Prostate gland (tissue), 2 donors: ENCODE measurements at places on chromosomes 1 and 21. TPM values are rescaled to one million over a fixed set of nuclear protein-coding genes. Genes with fewer than 3 reads are reported as not detected.

DNA sequence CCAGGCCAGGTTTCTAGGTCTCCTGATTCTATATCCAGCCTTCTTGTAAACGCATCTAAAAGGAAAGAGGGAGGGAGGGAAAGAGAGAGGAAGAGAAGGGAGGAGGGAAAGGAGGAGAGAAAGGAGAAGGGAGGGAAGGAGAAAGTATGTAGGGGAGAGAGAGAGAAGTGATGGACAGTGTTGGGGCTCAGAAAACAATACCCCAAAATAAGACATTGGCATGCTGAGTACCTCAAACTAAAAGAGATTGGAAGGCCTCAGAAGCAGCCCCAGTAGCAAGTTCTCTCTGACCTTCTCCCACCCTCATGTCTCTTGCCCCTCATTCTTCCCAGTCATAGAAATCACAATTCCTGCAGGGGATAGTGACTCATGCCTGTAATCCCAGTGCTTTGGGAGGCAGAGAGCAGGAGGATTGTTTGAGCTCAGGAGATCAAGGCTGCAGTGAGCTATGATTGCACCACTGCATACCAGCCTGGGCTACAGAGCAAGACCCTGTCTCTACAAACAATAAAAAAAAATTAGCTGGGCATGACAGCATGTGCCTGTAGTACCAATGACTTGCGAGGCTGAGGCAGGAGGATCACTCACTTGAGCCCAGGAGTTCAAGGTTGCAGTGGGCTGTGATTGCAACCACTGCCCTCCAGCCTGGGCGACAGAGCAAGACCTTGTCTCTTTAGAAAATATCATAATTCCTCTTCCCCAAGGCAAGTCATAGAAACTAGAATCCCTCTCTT, 51.2 kb downstream of the DNTTIP2 start:
- no peak for DNase-seq

DNA sequence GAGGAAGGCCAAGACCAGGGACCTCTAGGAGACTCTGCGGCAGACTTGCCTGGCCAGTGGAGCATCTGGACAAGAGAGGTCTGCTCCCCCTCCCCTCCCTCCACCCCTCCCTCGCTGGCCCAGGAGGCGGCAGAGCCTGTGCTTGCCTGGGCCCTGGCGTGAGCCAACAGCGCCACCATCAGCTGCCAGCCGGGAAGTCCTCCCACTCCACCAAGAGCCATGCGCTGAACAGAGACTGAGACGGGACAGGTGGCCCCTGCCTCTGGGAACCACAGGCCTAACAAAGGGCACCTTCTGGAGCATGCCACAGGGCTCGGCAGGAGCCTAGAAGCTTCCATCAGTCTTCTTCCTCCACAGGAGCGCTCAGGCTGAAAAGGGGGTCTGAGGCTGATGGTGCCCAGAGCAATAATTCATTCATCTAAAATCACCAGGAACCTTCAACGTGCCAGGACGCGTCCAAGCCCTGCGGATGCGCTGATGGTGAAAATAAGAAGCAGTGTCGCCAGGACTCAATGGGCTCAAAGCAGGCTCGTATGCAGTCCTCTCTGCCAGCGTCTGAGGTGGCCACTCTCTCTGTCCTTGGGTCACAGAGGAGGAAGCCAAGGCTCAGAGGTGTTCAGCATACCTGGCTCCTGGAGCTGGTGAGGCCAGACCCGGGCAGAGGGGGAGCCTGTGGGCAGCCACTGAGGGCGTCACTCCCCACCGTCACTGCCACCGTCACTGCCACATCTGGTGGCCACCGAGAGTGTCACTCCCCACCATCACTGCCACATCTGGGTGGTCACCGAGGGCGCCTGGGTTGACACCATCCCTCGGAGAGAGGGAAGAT, 161.2 kb downstream of the NPHP4 start:
- DNase-seq: no peak

DNA sequence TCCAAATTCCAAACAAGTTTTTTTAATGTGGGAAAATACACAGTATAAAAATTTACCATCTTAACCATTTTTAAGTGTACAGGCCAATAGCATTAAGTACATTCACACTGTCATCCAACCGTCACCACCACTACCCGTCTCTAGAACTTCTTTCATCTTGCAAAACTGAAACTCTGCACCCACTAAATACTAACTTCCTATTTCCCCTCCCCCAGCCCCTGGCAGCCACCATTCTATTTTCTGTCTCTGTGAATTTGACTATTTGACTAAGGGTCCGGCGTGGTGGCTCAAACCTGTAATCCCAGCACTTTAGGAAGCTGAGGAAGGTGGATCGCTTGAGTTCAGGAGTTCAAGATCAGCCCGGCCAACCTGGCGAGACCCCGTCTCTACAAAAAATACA, 36.1 kb downstream of the CLSTN1 start:
- no peak for DNase-seq

DNA sequence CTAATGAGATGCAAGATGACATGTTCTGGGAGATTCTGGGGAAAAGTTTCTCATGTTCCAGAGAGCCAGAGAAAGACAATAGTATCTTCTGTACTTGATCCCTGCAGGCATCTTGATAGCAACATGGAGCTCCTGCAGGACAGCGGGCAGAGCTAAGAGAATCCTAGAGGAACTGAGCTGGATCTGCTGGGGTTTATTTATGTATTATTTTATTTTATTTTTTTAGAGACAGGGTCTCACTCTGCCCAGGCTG, 22.7 kb upstream of the SCAF4 start:
- no peak for DNase-seq

DNA sequence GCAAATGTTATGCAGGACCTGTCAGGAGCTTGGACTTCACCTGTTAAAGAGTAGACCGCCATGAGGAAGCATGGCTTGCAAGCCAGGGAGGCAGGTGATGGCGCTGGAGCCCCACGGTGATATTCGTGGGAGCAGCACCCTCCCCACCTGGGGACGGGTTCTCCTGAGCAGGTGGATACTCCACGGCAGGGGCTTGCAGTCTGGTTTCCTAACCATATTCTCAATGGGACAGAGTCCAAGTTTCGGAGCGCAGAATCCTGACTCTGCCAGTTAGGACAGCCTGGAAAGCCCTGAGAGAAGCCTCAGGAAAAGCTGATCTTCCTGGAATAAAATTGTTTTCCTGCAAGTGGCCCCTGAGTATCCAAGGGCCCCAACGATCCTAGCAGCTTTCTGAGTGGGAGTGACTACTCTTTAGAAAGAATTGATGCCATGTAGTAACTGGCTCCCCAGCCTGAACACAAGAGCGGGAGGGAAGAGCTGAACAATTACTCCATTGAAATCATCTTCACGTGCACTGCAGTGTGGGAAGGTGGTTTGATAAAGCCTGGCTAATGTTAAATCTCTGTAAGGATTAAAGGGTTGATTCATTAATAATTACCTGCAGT, 146.3 kb upstream of the RAB4A start:
- no peak for DNase-seq

KRTAP13-2 gene
- total RNA-seq: not detected

TMEM183A gene
- 88.2 TPM for total RNA-seq

CD1E gene
- 1.2 TPM for total RNA-seq

GNG5 gene
- total RNA-seq: 111 TPM
